SK-N-DZ (cell line): ENCODE measurements at places on chromosomes 7 and 10.

DNA sequence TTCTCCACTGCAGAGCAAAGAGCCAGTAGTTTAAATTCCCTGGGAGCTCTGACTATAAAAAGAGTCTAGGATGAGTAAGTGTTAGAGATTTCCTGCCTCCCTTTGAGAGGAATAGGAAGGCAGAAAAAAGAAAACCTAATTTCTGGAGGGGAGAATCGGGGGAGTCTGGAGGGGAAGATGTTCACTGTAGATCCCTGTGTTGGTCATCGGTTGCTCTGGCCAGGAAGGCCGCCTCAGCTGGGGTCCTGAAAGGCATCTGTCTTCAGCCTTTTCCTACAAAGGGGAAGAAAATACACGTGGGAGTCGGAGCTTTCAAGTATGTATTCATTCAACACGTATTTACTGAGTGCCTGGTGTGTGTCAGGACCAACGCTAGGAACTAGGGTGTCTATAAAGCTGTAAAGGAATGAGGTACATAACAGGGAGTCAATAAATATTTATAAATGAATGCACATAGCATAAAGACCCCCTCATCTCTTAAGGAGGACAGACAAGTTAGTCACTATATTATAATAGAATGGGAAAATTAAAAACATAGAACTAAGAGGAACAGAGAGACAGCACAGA lies 101.1 kb downstream of the ICA1 start:
- DNase-seq: no peak

- DNase-seq: no peak
Observed at GRCh38 chr10:48194830-48195229, 79.7 kb downstream of the FRMPD2 start.

DNA sequence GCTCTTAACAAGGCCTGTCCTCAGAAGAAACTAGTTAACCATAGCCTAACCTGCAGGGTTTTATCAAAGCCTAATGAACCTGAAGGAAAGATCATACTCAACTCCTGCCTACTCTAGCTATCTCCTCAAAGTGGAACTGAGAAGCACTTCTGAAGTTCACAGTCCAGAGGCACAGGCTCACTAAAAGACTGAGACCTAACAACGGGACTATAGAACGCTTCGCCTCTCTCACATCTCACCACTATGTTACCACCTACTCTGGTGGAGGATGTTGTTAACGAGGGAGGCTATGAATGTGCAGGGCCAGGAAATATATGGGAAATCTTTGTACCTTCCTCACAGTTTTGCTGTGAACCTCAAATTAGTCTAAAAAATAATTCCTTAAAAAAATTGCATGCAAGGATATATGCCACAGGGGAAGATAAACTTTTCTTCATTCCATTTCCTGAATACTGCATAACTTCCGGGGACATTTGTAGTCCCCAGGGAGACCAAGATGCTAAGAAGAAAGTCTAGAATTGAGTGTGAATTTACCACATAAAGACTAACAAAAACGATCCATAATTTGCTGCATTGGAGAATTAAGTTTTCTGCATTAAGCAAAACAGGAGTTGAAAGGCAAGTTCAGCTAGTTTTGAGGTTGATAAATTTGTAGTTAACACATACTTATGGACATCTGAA lies 21.6 kb downstream of the LIPJ start:
- no peak for DNase-seq

DNA sequence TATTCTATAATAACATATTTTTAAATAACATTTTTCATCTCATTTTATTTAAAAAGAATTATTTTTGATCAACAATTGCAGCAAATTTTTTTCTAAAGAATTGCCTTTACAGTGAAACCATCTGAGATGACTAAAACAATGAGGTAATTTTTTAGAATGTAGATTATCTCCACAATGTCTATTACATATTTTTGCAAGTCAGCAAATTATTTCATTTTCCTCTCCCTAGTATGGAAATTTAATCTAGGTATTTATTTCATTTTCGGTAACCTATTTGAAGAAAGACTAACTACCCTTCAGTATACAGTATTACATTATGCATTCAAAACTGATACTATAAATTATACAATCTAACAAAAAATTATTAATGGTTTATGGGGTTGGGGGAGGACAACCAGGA lies 213.2 kb upstream of the SP4 start:
- DNase-seq: no peak

DNA sequence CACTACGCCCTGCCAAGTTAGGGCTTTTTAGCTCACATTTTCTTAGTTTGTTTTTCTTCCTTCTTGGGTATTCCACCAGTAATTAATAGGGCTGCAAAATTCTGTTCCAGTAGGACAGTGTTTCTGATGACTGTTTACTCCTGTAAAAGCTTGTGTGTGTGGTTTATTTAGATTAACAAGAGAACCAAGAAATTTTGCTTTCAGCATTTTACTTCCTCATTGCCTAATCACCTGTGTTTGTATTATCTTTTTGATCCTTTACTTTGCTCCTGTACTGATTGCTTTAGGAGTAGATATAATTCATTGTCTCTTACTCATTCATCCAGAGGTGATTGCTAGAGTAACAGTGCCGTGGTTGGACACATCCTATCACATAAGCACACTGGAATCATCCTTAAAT lies 27.7 kb downstream of the TDRD1 start:
- no peak for DNase-seq

- DNase-seq: no peak
Observed at GRCh38 chr10:14384915-14385314, 54.2 kb upstream of the FRMD4A start.

DNA sequence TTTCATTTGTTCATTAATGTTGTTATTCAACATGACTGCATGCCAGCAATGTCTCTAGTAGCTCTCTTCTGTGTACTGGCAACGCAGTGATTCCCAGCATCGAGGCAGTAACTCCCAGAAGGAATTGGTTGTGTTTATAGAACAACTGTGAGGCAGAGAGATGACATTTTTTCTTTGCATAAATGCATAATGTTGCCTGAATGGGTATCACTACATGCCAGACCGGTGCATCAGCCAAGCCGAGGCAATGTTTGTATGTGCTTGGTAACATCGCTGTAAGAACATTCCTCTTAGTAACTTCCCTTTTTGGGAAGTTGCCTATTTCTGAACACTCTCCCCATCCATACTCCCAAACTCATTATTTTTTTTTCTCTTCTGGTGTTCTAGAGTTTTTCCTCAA lies 182.9 kb downstream of the HTR7 start:
- no peak for DNase-seq

DNA sequence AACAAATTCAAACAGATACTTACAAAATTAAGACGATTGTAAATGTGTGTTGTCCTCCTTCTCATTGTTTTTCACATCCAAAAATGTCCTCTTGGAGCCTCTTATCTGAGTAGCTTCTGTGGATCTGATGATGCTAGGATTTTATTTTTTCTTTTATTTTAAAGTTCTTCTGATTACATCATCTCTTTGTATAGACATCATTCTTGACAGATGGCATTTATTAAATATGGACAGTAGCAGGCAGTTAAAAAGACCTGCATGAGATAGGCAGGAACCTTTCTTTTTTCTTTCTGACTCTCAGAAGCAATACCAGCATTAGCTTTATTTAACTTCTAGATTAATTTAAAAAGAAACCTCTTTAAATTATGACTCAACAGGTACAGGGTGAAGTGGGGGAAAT lies at the start of gene RPA3:
Gene RPA3 (minus strand): TSS at position 116 of the 400 bp plus-strand sequence. CDS start 78,189 bp downstream, outside the sequence.
- DNase-seq: no peak

GRCh38 chr7:30765408-30765807 lies 5.8 kb upstream of the MINDY4 start:
- no peak for DNase-seq

GRCh38 chr10:43693602-43694001 lies 44.9 kb upstream of the ZNF32 start:
- DNase-seq: no peak

DNA sequence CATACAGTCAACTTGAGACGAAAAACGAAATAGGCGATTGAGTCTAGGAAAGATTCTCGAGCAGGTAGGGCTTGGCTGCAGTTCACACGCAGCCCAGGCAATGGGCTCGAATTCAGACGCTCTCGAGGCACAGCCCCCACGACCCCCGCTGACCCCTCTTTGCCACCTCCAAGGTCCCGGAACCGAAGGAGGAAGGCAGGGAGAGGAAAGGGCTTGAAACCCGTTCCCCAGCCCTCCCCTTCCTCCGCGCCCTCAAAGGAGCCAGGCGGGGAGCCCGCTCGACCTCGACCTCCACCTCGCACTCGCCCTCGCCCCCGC lies 441 bp downstream of the CCDC186 start:
- DNase-seq: no peak

DNA sequence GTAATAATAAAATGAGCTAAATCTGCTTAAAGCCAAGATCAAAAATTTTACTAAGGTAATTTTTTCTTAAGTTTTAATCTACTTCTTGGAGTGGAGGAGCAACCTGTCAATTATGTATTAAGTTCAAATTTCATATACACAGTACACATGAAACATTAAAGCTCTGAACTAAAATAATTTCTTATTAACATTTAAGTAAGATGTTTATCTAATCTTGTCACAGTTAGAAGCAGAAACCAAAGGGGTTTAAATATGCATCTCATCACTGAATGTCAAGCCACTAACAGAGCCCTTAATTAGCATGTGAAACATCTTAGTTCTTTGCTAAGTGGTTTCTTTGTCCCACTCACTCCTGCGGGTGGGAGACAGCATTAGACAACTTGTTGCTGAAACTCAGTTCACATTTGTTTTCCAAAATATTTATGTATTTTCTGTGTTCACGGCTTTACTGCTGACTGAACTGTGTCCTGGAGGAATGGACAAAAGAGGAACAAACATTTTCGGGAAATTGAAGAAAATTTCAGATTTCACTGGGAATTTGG lies 130.9 kb upstream of the MBL2 start:
- no peak for DNase-seq

- no peak for DNase-seq
Observed at GRCh38 chr7:158023157-158023556, 564.5 kb downstream of the PTPRN2 start.

DNA sequence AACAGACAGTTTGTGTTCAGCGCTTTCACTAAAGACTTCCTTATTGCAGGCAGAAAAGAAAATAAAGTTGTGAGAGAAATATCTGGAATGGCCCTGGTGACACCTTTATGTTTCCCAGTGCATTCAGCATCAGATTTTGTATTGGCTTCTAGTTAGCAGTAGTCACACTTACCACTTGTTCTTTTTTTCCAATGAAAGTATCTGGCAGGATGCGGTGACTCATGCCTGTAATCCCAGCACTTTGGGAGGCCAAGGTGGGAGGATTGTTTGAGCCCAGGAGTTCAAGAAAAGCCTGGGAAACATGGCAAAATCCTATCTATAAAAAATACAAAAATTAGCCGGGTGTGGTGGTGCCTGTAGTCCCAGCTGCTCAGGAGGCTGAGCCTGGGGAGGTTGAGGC lies 649.6 kb downstream of the LRMDA start:
- DNase-seq: no peak

DNA sequence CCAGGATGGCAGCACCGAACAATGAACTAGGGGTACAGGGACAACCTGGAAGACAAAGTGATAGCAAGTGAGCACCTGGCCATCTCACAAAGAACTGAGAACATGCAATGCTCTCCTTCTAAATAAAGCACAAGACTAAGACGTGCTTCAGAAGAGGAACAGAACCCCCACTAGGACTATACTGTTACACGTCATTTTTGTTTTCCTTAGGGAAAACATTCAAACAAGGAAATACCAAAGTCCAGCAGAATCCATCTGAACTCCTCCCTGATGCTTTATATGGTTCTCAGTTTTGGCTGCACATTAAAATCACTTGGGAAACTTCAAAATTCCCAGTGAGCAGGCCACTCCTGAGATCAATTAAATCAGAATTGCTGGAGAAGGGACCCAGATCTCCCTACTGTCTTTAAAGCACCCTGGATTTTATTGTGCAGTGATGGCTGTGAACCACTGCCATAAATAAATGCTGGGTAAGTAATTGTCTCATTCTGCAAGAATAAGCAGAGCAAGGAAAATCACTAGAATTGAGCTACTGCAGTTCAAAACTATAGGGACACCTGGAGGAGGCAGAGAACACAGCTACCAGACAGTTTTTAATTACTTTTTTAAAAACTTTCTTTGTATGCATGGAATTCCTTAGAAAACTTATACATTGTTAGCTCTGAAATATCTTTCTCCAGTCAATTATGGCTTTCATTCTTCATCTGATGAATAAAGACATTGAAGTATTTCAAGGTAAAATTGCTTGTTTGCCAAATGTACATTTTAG lies 866.5 kb upstream of the GHITM start:
- DNase-seq: peak; percentile 54

GRCh38 chr7:99514050-99514449 lies 9.6 kb downstream of the ZKSCAN5 start:
- no peak for DNase-seq

GRCh38 chr10:70914316-70914864 lies 26.0 kb upstream of the PCBD1 start:
- DNase-seq: no peak

DNA sequence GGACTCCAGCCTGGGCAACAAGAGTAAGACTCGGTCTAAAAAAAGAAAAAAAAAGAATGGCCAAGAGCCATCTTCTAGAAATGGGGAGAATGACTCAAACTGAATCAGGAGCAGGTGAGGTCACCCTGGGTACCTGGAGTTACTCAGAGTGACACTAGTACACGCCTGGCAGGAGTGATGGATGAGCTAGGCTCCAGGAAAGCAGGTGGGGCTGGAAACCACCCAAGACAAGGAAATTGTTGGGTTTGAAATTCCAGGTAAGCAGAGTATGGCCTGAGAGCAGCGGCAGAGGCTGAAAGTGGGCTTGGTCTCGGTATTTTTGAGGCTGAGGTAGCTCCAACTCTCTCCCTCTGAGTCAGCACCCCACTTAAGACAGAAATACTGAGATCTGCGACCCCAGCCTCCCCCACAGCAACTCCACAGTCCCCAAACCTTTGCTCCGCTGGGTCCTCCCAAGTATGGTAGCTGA lies 18.5 kb downstream of the DDIT4 start:
- DNase-seq: no peak

GRCh38 chr10:122341141-122341810 lies 33.2 kb upstream of the PLEKHA1 start:
- DNase-seq: no peak

DNA sequence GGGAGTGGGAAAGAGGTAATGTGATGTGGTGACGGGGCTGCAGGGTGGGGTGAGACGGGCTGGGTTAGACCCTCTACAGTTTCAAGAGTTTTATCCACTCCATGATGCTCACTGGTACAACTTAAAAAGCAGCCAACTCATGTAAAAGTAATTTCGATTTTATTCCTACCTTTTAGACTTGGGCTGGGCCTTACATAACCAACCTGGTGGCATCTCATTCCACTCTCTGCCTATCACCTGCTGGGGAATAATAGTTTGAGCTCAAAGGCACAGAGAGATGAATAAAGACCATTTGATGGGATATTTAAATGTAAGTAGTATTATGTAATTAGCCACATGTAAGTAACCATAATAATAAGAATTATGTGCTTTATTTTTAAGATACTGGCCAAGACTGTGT lies 366.0 kb upstream of the RNF32 start:
- no peak for DNase-seq

- peak; percentile 47 for DNase-seq
Observed at GRCh38 chr10:43026039-43026973, 50.6 kb upstream of the RET start.

DNA sequence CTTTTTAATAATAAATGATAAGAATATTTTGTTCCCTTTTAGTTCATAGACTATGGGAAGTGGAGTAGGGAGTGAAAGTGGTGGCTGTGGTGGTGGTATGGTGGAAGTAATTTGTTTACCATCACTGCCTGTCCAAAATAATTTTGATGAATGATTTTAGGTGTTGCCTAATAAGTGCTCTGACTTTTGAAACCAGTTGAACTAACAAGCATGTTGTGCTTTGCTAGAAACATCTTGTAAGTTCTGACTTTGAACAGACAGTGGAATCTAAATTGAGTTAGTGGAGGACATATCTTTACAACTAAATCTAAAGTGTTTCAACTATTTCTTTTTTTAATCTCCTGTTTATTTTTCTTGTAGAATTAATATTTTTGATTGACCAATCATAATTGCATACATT lies 49.7 kb downstream of the ZEB1 start:
- DNase-seq: no peak
